ENCODE measurements at places on chromosomes 1 and 21.
A peak's percentile ranks its signal among the peaks of the same experiment; 100 is the strongest.

DNA sequence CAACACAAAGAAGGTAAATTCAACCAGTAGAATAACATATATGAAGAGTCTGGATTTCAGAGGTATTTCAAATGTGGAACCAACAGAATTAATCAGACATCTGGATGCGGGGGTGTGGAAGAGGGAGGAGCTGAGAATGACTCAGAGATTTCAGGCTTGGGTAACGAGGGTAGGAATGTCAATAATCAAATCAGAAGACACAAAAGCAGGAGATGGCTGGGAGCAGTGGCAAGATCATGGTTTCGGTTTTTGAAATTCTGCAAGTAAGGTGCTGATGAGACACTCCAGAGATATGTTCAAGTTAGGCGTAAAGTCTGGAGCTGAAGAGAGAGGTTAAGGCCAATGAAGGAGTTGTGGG is 64.0 kb downstream of the PLPPR5 start:
- no peak for DNase-seq

DNA sequence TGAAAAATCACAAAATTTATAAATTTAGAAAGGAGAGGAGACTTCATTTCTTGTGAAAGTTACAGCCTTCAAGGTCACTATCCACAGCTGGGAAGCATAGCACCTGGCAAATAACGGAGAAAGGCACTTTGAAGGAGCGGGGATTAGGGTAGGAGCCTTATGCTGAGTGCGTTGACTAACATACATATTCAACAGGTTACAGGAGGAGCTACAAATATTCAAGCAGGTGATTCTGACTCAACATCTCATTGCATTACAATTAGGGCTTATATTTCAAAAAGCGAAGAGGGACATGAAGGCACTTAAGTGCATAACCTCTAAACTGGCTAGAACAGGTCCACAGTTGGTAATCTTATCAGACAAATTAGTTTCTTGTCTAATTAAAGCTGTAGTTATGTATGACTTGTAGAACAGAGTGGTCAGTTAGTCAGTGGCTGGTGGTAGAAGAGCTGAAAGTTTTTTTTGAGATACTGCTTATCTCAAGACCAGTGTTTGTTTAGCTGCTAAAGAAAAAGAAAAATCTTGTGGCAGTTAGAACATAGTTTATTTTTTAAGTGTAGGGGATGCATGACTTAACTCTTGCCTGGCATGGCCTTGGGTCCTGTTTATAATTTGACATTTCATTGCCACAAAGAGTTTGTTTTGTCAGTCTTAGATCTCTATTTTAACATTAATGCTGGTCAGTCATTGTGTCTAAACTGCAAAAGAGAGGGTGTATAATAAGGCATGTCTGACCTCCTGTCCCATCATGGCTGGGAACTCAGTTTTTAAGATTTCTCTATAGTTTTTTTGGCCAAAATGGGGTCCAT is 311.5 kb downstream of the DUSP10 start:
- no peak for DNase-seq

- DNase-seq, result peak; percentile 33
Measured at GRCh38 chr1:226784081-226785049, 45.3 kb upstream of the ITPKB start.

- no peak for DNase-seq
Measured at GRCh38 chr1:5709461-5709975, 282.7 kb downstream of the NPHP4 start.

- no peak for DNase-seq
Measured at GRCh38 chr1:241308011-241308410, 49.0 kb downstream of the RGS7 start.

- no peak for DNase-seq
Measured at GRCh38 chr1:208500375-208500774, 256.2 kb upstream of the PLXNA2 start.

GRCh38 chr1:55010887-55011217 is 12.1 kb downstream of the BSND start:
- no peak for DNase-seq

DNA sequence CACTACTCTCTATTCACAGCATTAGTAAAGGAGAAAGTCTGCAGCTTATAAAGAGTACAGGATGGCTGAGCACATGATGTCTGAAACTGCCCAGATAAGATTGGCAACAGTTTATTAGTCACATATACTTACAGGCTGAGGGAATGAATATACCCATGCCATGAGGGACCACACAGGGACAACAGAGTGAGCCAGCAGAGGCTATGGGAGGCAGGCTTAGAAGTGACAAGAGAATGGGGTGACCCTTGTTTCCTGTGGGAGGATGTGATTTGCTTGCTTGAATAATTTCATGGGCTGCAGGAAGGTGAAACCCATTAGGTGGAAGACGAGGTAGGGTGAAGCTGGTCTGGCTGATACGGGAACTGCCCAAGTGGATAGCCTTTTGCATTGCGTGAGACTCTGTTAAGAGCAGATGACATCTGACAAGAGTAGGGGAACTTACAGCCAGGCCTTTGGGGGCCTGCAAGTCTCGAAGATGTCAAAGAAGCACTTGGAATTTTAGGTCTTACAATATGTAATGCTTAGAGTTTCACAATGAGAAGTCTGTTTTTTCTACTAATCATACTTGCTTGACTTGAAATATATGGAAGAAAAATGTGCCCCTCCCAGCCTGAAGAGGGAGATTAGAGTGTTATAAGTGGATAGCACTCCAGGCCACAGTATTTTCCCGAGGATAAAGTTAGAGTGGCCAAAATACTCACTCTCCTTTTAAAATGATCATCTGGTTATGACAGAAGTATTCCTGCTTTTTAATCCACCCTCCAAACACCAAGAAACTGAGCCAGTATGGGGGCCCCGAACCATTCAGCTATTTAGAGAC is 34.6 kb upstream of the TNFSF4 start:
- DNase-seq, result no peak

DNA sequence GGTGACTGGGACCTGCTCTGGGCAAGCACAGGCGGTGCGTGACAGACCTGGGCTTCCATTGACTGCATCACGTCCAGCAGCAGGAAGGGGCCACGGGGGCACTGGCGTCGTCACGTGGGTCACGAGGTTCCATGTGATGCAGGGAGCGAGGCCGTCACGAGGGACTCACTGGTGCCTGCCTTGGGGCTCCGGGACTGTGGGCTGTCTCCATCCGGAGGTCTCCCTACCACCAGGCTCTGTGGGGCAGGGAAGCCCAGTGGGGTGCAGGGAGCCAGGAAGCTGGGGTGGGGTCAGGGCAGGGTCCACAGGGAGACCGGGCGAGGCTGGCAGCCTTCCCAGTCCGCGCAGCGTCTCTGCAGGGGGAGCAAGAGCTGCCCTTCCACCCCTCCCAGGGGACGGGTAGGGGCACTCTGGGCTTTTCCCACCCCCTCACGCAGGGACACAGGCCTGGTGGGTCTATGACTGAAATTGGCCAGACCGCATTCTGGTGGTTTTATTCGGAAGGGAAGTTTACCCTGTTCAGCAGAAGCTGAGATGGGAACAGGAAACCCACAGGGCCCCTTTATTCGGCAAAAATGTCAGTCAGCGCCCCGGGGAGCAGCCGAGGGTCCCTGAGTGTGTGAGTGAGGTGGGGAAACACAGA is 416 bp upstream of the TNFRSF14 start:
- DNase-seq, result no peak

GRCh38 chr1:43832255-43832654 is 101.3 kb upstream of the ARTN start:
- no peak for DNase-seq

DNA sequence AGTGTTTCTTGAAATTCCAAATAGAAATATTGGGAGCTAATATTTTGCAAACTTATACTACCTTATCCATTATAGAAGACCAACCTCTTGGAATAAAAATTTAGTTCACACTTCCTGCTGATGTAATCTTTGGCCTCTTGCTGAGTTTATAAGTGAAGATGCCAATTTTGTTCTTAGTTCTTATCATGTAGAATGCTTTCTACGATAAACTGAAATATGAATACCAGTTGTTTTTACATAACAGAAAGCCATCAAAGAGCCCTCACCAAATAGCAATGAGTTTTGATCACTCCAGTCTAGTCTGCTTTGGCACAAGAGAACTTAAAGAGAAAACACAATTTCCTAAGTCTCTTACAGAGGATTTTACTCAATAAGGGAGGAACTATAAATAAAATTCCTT is 89.5 kb downstream of the DENND1B start:
- DNase-seq, result no peak

- no peak for DNase-seq
Measured at GRCh38 chr1:218436346-218436745, 91.2 kb downstream of the TGFB2 start.

GRCh38 chr1:9416506-9416905 is 122.8 kb upstream of the SLC25A33 start:
- DNase-seq, result no peak

DNA sequence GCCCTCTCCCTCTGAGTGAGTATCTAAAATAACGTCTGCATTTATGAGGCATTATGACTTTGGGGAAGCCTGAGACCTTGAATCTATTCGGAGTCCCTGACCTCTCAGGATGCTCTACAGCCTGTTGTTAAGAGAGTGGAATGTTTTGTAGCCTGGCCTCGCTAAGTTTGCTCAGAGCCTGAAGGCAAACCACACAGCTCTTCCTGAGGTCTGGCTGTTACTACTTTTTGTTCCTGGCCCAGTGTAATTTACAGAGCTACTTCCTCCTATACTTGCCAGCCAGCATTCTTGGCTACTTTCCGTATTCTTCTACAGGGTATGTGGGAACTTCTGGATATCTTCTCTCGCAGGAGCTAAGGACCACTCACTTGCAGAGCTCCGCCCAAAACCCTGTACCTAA is 3.6 kb upstream of the ZMYM4 start:
- DNase-seq, result no peak

DNA sequence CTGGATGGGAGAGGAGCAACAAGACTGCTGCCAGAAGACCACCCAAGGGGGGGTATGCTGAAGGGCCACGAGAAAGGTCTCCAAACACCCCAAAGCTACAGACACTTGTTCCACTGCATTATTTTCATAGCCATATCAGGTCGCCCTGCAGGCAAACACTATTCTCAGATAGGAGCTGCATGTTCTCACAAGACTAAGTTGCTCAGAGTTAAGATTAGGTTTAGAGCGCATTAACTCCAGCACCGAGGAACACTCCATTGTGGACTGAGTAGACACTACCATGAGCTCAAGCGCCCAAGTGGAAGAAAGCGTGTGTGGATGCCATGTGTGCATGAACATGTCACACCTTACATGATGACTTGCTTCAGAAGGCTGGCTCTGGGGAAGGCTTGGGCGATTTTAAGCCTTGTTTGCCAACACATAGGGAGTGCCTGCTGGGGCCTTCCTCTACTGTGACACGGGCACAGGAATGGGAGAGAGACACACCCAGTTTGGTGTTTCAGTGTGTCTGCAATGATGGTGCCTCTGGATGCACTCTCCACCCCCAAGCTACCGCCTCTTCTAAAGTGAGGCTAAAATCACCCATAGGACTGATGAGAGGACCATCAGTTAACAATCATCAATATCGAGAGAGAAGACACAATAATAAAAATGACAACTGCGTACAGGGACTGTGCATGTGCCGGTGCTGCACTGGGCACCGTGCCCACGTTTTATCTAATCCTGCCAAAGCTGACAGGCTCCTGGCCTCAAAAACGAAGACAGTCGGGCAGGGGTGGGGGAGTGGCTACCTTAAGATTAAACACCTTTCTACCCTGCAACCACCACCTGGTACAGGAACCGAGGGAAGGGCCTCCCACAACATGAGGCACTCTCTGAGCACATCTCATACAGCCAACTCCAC is 34.9 kb downstream of the SSBP3 start:
- no peak for DNase-seq

GRCh38 chr1:64896551-64896950 is 69.8 kb downstream of the JAK1 start:
- no peak for DNase-seq

- DNase-seq, result no peak
Measured at GRCh38 chr1:165524639-165525285, 19.0 kb upstream of the LRRC52 start.

DNA sequence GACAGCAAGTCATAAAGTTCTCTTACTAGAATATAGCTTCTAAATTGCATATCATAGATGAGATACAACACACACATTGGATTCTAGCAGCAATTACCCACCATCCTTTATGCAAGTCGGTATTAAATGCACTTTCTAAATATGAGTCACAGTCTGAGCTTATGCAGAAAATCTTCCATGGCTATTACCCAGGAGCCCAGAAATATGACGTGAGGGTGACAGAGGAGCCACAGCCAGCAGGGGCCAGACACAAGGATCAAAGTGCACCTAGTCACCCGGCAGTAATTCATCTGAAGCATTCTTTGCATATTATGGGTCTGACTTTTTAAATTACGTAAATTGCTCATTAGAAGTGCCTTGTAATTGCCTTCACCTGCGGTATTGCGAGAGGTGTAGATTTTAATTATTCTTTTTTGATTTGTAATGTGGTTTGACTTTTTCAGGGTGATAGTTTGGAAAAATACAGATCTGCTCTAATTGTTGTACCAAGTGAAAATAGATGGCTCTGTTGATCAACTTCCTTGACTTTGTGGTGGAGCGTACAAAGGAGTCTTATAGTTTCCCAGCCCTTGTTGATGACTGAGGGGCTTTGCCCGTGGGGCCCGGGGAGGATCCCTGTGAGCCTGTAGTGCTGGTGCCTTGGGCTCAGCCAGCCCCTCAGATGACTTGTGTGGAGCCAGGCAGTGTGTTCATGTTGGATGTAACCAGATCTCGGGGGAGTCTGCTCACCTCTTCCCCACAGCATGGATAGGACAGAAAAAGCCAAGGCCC is 470.0 kb upstream of the VAMP3 start:
- DNase-seq, result no peak

DNA sequence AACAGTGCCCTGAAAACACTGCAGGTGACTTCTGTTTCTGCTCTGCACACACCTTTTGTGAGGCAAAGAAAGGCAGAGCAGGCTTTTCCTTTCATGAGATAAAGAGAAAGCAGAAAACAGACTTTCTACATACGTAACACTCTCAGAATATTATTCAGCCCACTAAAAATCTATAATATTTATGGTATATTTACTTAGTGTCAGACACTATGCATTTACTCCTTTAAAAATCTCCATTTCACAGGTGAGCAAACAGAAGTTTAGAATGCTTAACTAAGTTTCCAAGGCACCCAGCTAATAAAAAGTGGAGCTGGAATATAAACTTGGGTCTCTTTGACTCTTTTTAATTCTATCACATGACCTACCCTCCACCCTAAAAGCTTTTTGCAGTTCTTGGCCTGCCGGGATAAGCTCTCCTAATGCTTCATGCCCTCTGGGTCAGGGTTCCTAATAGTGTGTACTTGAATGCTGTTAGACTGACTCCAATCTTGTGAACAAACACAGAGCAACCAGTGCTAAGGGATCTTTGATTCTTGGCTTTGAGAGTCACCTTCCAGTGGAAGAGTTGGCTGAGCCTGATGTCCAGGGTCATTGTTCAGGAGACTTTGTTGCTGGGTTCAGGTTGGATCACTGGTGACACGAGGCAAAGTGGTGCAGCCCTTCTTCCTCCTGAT is 27.2 kb downstream of the PROK1 start:
- no peak for DNase-seq

GRCh38 chr1:3058263-3059030 is 10.6 kb upstream of the PRDM16 start:
- no peak for DNase-seq

Measured in NCI-H1930 (cell line).